CD4-positive, alpha-beta T cell treated with Interleukin-10 for 1 hour (primary cell): ENCODE measurements at places on chromosomes 1 and 21.

DNA sequence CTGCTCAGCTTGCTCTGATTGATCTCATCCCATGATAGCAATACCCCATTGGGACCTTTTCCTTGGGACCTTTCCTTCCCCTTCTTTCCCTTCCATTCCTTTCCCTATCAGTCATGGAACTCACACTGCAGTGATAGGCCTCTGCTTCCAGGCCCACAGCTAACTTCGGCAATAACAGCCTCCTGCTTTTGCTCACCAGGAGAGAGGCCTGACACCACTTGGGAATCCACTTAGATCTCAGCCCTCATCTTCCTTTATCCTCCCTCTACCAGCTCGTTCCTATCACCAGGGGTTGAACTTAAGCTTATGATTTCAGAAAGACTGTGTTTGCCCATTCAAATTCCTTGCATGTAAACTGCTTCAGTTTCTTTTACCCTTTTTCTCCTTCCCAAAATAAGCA, 11.0 kb upstream of the TIPRL start:
- DNase-seq, result no peak

DNA sequence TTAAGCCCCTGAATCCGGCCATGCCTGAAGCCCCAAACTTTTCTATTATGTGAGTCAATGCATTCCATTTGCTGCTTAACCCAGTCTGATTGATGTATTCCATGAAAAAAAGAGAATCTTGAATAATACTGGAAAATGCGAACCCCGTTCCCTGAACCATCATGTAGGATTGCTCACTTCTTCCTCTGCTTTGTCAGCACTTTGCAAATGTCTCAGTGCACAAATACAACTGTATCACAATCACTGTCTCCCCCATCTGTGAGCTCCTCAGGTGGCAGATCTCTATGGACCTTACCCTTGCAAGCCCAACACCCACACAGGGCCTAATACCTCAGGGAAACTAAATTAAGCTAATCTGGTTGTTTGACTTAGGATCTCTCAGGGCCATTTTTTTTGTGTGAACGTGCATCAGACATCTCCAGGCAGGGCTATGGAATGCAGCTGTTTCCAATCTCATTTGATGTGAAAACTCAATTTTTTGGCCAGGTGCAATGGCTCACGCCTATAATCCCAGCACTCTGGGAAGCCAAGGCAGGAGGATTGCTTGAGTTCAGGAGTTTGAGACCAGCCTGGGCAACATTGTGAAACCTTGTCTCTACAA, 2.1 kb upstream of the RCAN3 start:
- no peak for DNase-seq

GRCh38 chr1:244768804-244769203, 66.7 kb upstream of the COX20 start:
- no peak for DNase-seq

DNA sequence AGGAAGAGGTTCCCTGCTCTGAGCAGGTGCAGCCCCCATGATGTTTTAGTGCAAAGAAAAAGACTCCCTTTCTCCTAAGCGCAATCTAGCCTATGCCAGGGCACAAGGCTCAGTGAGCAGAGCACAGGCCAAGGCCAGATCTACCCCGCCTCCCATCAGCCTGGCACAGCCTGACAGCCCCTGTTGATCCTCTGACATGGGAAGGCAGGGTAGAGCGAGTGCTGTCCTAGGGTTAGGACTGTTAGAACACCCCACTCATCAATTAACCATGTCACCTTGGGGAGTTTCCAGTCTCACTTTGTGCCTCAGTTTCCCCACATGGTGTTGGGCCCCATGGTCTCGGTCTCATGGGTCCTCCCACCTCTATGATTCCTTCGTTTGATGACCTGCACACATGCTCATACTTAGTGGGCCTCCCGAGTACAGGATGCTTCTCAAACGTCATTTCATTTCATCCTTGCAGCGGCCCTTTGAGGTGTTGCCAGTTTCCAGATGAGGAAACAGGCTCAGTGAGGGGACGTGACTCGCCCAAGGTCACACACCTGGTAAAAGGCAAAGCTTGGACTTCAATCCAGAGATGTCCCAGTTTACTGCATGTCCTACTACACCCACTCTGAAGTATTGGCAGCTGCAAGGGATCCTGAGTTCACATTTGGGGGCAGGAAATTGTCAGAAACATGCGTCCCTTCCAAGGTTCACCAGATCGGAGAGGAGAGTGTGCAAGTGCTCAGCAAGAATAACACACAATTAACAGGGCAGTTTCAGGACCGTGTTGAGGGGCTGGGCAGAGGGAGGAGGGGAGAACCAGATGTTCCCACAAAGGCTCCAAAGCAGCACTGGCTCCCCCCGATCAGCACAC, 213.3 kb downstream of the TRABD2B start:
- DNase-seq, result no peak

DNA sequence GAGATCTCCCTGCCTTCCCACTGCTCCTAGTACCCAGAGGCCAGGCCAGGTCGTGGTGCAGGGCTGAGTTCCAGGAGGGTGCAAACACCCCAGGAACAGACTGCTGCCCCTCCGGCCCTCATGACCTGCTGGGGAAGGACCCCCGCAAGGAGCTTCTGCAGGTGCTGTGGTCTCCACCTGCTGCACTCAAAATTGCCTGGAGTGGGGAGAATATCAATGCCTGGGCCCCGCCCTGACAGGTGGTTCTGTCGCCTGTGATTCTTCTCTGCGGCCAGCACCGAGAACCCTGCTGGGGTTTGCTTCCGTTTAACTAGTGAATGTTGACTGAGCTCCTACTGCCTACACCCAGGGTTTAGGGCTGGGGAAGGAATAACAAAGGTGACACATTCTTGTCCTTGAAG, 2.1 kb upstream of the TFF3 start:
- DNase-seq, result no peak

DNA sequence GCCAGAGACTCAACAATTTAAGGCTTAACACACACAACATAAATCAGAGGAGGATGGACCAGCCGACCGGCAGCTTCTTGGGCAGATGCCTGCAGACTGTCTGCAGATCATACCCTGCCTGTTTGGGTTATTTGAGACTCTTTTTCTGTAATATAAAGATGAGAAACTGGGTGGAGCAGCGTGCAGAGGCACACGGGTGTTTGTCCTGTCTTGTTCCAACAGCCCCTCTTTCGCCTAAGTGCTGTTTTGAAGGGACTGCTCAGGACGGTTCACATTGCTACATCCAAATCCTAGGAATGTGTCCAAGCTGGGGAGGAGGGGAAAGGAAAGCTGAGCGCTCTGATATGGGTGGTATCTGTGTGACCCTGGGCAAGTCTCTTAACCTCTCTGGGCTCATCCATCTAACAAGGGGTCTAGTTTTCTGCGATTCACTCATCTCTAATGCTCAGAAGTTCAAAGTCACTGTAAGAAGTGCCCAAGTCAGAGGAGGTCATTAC, 149.9 kb downstream of the CLIC6 start:
- no peak for DNase-seq

DNA sequence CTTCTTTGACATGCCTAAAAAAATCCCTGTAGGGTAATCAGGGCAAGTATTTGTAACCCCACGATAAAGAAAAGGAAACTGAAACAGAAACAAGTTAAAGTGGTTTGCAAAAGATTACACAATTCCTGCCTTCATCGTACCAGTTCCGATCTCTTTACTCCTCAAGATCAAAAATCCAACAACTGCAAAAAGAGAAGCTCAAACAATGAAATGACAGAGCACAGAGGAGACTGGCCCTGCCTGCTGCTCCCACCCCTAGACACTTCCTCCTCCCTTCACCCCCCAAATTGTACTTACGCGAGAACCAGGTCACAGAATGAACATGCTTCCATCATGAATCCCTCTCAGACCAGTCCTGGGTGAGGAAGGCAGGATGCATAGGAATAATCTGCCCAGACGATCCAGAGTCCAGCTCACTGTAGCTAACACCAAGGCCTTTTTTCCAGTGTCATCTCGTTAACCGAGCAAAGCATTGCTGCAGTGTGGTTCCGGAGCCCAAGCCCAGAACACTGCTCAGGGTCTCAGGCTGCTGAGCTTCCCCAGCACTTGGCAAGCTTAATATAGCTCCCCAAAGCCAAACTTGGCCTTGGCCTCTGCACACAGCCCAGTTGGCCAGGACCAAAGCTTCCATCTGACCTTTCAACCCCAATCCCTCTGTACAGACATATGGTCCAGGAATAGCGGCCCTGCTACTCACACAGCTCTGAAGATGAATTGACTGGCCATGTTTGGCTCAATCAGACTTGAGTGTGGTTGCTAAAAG, 20.3 kb downstream of the RXRG start:
- peak; percentile 38 for DNase-seq

DNA sequence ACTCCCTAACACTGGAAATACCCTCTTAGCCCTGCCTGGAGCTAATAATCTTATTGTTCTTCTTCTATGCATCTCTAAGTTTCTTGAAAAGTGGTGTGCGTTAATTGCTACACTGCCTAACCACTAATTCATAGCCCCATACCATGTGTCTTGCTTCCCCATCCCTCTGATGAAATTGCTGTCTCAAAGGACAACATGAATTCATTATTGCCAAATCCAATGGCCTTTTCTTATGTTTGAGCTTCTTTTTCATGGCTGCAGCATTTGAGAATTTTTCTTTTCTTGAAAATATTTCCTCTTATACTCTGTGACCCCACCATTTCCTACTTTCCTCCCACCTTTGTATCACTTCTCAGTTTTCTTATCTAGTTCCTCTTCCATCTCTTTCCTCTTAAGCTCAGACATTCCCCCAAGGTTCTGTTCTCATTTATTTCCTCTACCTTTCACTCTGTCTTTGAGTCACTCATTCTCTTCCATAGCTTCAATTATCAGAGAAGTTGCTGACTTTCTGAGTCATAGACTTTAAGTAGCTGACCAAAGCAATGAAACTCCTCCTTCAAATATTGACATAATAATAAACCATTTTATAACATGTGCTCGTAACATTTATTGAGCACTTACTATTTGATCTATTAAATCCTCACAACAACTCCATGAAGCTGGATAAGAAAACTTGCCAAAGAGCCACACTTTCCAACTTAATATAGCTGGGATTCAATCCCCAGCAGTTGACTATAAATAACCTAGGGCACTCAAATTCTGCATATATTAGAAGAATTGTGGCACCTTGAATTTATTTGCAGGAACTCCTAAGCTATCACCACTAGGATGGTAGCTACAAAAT, 35.5 kb upstream of the ATP6V1G3 start:
- no peak for DNase-seq

GRCh38 chr1:204443260-204443619, 31.6 kb upstream of the PPP1R15B start:
- no peak for DNase-seq

GRCh38 chr1:48227165-48228013, 4.9 kb downstream of the SLC5A9 start:
- peak; percentile 28 for DNase-seq

GRCh38 chr21:33640697-33641351, 717 bp downstream of the CRYZL1 start:
- DNase-seq, result no peak

- DNase-seq, result no peak
Measured at GRCh38 chr21:40299451-40299850, 432.2 kb downstream of the PCP4 start.

DNA sequence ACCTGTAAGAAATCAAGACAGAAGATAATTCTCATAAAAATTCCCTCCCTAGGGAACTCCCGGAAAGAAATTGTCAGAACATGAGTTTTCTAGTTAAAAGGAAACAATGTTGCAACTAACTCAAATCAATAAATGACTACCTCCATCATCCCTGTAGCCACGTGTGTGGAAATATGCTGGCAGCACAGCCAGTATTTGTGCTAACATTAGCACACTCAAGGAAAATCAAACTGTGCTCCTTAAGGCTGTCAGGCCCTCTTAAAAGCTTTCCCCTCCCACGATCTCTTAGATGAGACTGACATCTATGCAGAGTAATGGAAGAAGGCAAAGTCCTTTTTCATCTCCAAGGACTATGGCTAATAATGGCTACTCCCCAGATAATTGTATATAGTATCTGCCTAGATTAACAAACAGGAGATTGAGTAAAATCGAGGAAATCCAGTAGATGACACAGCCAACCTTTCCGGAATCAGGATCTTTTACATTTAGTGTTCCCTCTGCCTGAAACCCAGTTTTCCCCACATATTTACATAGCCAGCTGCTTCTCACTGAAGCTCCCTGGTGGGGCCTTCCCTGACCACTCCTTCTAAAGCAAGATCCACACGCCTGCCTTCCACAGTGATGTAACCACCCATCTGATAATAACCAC, 50.9 kb upstream of the NR5A2 start:
- DNase-seq, result no peak

DNA sequence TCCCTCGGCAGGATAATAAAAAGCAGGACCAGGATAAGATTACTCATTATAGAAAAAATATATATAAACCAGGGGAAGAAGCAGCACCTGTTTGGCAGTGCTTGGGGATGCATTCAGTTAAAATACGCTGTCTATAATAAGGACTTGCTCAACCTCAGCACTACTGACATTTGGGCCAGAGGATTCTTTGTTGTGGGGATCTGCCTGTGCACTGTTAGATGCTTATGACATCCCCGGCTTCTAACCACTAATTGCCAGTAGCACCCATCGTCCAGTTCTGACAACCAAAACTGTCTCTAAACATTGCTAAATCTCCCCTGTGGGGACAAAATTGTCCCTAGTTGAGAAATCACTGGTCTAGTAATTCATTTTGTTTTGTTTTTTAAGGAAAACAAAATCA, 242.1 kb downstream of the SLC45A1 start:
- DNase-seq, result no peak

GRCh38 chr1:84785271-84786036, 95.2 kb upstream of the SSX2IP start:
- no peak for DNase-seq

DNA sequence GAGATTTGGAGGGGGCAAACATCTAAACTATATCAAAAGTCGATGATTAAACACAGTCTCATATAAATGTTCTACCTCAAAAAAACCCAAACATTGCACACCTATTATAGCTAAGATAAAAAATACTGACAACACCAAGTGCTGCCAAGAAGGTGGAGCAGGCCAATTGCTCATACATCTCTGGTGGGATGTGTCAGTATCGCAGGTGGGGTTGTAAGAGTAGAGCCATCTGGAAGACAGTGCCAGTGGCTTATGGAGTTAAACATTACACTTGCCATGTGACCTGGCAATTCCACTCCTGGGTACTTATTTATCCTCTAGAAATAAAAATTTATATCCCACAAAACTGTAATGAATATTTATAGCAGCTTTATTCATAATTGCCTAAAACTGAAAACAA, 213.4 kb downstream of the DISC1 start:
- no peak for DNase-seq

DNA sequence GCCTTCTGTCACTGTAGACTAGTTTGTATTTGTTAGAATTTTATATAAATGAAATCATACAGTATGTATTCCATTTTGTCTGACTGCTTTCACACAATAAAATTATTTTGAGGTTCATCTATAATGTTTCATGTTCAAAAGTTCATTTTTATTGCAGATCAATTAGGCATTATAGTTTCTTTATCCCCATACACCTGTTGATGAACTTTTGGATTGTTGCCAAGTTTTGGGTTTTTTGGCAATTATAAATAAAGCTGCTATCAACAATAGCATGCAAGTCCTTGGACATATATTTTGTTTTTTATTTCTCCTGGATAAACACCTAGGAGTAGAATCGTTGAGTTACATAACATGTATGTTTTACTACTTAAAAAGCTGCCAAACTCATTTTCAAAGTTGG, 47.1 kb upstream of the FAM3B start:
- DNase-seq, result no peak
